ENCODE measurements at places on chromosomes 1 and 21. TPM values are rescaled to one million over a fixed set of nuclear protein-coding genes. Genes with fewer than 3 reads are reported as not detected.

The CD48 gene
- total RNA-seq: not detected

The COL24A1 gene
- total RNA-seq: 1.8 TPM

The TENT5C gene
- 3.6 TPM for total RNA-seq

The LCE3E gene
- total RNA-seq: not detected

The AADACL3 gene
- total RNA-seq: not detected

Data from smooth muscle cell of the umbilical artery (primary cell).